ENCODE measurements at places on chromosomes 7 and 10. TPM values are rescaled to one million over a fixed set of nuclear protein-coding genes. Genes with fewer than 3 reads are reported as not detected.

TMEM213 gene
- total RNA-seq: 1.3 TPM

HOXA11 gene
- total RNA-seq: not detected

- no peak for DNase-seq
Measured at GRCh38 chr7:19587291-19587690, 121.5 kb downstream of the POLR1F start.

DNA sequence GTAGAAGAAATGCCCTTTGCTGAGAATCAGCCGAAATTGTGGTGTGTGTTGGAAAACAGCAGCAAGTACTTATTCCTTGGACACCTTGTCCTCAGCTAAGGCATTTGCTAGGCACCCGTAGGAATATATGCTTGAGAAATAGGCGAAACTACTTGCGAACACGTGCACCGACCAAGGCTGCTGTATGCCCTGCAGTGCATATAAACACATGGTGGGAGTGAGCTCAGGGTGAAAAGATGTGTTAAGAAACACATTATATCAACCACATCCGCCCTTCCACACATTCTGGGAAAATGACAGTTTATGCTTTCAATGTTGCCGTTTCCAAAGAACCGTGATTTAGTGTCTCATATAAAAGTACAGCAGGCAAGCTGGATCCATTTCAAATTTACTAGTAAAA is 199.2 kb downstream of the JCAD start:
- DNase-seq: no peak
